ENCODE measurements at places on chromosomes 11 and 22.

DNA sequence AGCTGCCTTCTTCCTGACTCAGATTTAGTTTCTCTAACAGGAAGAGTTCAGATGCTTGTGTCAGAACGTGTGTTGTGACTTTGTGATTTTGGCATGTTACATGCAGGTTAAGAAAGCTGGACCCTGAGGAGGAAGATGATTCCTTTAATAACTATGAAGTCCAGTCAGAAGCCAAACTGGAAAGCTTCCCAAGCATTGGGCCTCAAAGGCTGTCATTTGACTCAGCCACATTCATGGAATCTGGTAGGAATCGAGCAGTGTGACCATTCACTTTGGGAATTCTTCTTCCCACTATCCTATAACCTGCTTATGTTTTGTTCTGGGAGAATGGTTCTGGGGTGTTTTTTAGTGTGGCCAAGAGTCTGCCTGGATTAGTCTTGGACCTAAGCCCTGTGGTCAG is 48.0 kb downstream of the CABIN1 start:
- no peak for DNase-seq

DNA sequence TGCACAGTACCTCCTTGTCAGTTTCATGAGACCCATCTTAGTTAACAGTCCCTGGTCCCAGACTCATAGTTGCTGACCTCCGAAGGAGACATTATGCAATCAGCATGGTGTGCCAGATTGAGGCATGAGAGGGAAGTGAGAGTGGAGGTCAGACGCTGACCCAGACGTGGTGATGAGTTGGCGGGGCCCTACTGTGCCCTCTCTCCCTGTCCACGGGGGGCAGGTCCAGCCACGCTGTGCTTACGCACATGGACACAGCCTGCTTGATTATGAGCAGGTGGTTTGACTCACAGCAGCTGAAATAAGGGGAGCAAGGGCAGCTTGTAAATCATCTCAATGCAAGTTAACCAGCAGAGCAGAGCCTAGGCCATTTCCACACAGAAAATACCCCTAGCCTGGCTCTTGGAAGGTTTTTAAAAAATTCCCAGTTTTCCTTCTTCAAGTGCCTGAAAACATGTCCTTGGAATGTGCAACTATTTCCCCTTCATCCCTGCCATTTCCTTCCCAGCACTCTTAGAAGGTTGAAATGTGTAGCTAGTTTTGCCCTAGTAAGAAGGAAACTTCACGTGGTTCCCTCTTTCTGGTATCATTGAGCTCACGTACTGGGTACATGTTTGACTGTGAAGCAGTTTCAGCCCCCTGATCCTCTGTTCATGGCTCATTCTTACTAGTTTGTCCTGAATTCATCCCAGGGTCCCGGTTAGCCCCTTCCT is 122.6 kb upstream of the SORL1-AS1 start:
- peak; percentile 17 for DNase-seq

DNA sequence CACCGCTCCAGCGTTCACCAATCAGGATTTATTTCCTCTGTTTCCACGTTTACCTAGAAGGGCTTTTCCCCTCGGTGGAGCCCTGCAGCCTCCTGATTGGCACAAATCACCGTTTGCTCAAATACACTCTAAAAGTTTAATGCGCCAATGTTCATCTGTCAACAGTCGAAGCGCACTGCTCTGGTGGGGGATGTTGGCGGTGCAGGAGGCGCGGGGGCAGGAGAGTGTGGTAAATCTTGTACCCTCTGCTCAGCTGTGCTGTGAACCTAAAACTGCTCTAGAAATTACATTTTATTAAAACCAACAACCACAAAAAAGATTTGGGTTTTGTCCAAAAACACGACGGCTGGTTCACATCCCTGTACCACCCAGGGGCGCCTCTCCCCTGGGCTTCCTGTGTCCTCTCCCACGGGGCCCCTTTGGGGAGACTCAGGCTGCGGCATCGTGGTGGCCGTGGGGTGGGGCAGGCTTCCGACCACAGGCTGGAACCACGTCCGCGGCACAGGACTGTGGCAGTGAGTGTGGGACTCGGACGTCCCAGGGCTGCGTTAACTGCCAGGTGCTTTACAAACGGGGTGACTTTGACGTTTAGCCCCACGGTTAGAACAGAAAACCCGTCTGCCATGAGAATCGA is 13.5 kb downstream of the TTLL8 start:
- no peak for DNase-seq

DNA sequence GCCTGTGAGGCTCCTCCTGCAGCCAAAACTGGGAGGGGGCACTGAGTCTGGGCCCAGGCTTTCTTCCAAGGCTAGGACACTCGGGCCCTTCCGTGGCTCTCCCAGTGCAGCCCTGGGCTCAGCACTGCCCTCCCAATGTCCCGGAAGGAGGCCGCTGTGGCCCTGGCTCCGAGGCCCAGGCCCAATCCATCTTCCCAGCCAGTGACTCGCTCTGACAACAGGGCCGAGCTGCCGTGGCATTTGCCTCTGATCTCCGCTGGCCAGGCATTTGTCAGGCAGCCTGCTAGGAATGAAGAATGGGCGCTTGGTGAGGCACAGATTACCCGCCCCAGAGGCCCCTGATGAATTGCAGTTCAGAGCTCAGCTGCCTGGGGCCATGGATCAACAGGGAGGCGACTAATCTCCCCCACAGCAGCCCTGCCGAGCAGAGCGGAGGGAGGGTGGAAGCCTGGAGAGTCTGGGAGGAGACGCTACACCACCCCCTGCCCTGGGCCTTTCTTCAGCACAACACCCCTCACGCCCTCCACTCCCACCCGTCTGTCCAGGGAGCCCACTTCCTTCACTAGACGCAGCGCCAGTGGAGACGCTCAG is 8.3 kb downstream of the FXYD2 start:
- DNase-seq, result peak; percentile 49

GRCh38 chr22:42905217-42905616 is 48.1 kb upstream of the ARFGAP3 start:
- DNase-seq, result no peak

- no peak for DNase-seq
Measured at GRCh38 chr11:70220920-70221319, 17.8 kb downstream of the FADD start.

- DNase-seq, result peak; percentile 69
Measured at GRCh38 chr11:84558085-84558905, 1068.8 kb downstream of the DLG2 start.

DNA sequence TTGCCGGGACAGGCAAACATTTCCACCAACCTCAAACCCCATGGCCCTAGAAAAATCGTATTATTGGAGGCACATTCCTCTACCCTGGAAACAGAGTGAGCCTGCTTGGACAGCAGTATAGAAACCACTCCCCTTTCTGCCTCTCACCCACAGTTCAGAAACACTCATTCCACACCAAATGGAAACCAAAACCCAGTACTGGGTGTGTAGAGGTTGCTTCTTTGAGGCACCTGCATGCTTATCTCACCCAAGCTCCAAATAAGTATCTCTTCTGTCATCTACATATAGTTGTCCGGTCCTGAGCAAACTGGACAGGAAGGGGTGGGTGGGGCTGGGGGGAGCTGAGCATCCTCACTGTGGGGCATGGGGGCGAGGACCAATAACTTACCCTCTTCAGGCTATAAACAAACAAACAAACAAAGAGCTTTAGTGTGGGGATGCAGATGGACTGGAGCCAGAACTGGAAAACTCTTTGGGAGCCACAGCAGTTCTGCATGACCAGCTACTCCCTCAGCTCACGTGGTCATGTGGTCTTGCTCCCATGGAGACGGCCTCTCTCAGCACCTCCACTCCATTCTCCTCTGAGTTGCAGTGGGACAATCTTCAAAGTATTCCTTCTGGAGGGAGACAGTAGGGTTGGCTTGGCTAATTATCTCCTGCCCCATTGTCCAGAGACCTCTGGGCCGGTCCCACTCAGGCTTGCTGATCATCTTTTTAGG is 1.0 kb upstream of the PLAAT2 start:
- no peak for DNase-seq

GRCh38 chr11:93131709-93132108 is 66.1 kb downstream of the SLC36A4 start:
- DNase-seq, result peak; percentile 10

GRCh38 chr11:21104641-21105040 is 435.3 kb downstream of the NELL1 start:
- no peak for DNase-seq

GRCh38 chr11:95466416-95466815 is 235.4 kb upstream of the SESN3 start:
- no peak for DNase-seq

DNA sequence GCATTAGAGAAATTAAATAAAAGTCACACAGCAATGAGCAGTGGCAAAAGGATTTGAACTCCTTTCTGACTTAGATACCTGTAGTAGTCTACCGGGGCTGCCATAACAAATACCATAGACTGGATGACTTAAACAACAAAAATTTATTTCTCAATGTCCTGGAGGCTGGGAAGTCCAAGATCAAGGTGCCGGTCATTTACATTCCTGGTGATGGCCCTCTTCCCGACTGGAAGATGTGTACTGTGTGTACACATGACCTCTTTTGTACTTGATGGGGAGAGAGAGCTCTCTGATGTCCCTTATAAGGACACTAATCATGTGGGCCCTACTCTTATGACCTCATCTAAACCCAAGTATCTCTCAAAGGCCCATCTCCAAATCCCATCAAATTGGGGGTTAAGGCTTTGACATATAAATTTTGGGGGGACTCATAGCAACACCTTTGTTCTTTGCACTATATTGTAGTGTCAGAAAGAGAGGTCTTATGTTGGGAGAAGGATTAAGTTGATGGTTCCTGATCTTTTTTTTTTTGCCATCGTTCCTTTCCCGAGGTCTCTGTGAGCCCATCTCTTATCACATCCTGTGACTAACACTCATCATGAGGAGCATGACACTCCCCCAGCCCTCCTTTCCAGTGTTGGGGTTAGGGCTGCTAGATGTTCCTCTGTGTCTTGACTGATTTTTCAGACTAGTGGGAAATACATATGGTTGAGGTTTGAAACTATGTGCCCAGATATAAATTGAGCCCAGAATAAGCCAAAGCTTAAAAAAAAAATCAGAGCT is 104.3 kb downstream of the TRAF6 start:
- DNase-seq, result no peak

- DNase-seq, result no peak
Measured at GRCh38 chr22:47309476-47309875, 547.0 kb downstream of the TBC1D22A start.

- no peak for DNase-seq
Measured at GRCh38 chr11:41118521-41118920, 340.9 kb downstream of the LRRC4C start.

- DNase-seq, result no peak
Measured at GRCh38 chr11:69498614-69499175, 17.2 kb downstream of the LINC01488 start.

DNA sequence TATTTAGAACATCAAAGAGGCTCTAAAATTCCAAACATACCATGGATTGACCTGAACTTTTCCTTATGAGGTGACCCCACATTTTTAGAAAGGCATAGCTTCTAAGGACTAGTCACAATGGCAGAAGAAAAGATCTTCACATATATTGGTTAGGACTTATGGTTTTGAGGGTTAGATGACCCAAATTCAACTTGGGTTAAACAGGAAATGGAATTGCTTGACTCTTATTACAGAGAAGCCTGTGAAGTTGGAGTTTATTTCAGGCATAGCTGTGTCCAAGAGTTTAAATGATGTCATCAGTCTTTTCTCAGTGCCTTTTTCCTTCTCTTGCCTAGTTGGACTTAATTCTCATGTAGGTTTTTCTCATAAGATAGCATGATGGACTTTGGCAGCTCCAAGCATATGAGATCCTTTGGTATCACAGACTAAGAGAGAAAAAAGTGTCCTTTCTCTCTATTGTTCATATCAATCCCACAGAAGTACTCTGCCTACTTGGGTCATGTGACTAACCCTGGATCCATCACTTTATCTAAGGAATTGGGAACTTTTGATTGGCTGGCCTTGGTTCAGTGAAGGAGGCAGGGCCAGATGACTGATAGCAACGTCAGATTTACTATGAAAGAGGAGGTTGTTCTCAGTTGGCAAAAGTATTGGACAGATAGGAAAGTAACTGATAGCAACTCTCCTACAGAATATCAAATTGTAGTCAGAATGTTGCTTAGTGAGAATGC is 17.3 kb upstream of the RAG1 start:
- no peak for DNase-seq

DNA sequence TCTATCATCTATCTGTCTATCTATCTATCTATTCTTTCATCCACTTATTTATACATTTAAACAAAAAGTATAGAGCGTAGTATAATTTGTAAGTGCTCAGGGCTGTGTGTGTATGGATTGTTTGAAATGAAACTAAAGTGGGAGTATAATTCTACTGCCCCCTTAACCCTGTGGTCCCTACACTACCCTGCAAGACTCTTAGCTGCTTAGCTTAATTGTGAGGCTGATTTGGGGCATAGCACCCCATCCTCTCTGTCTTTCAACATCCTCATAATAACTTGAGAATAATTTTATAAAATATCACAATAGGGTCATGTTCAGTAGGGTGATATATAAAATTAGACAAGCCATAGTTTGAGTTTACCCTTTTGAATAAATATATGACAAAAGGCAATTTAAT is 11.6 kb downstream of the OR51B4 start:
- no peak for DNase-seq

GRCh38 chr22:24541681-24542515 is 13.0 kb downstream of the GUCD1 start:
- DNase-seq, result no peak

GRCh38 chr11:2526808-2527381 is 82.1 kb downstream of the KCNQ1 start:
- DNase-seq, result no peak

DNA sequence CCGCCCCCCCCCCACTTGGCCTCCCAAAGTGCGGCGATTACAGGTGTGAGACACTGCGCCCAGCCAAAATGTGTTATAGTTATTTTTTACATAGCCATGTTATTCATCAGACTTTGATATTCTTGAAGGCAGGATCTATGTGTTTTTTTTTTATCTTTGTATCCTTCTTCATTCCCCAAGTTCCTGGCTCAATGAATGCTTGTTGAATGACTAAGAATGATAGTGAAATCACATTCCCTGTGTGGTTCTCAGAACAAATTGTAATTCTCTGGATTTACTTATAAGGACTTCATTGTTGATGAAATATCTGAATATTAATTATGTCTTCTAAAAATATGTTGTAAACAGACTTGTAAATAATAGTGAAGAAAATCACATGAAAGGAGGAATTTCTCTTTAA is 33.5 kb downstream of the MMP7 start:
- no peak for DNase-seq

GRCh38 chr11:121249039-121249663 is 43.4 kb upstream of the SC5D start:
- peak; percentile 75 for DNase-seq

- no peak for DNase-seq
Measured at GRCh38 chr11:120124355-120124754, 13.6 kb downstream of the TRIM29 start.

GRCh38 chr22:29704528-29705285 is 15.1 kb upstream of the CABP7 start:
- DNase-seq, result no peak

- DNase-seq, result no peak
Measured at GRCh38 chr11:36365907-36366306, 69.8 kb downstream of the PRR5L start.

GRCh38 chr11:36718451-36718850 is 120.4 kb upstream of the RAG2 start:
- no peak for DNase-seq
